ENCODE measurements at places on chromosomes 2 and 18. TPM values are rescaled to one million over a fixed set of nuclear protein-coding genes. Genes with fewer than 3 reads are reported as not detected.

The GATA6 gene
- total RNA-seq = 127 TPM

The CDC42EP3 gene
- 7.9 TPM for total RNA-seq

The WDCP gene
- total RNA-seq = 3.3 TPM

The CNTNAP5 gene
- not detected for total RNA-seq

DNA sequence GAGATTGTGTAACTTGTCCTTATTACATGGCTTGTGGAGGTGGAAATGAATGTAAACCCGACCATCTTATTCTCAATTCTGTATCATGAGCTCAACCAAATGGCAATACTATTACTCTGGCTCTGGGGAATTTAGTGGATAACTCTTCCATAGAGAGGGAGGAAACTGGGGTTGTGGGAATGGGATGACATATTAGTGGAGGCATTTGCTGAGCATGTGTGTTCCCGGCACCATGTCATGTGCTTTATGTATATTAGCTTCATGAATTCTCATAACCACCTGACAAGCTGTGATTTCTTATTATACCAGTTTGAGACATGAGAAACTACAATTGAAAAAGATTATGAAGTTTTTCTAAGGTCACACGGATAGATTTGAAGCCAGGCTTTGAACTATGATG lies 112.8 kb upstream of the TMEFF2 start:
- H3K27me3 ChIP-seq = no peaks in the 10 kb centered on the region

DNA sequence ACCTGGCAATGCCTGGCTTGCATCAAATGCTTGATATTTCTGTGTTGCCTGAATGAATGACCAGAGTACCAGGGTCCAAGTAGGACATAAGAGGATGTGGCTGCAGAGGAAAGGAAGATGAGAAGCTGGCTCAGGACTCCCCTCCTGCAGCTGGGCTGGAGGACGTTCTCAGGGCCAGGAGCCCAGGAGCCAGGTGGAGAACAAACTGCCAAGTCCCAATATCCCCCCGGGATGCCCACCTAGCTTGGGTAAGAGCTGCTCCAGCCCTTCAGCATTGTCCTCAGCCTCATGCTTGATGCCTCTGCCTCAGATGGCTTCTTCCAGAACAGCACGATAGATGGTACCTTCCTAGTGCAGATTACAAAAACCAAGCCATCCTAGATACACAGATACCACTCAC lies 8.6 kb upstream of the ATP6V1B1 start:
- H3K4me1 ChIP-seq = no peaks in the 10 kb centered on the region
- no peaks in the 10 kb centered on the region for H3K27me3 ChIP-seq
- DNase-seq = no peak

DNA sequence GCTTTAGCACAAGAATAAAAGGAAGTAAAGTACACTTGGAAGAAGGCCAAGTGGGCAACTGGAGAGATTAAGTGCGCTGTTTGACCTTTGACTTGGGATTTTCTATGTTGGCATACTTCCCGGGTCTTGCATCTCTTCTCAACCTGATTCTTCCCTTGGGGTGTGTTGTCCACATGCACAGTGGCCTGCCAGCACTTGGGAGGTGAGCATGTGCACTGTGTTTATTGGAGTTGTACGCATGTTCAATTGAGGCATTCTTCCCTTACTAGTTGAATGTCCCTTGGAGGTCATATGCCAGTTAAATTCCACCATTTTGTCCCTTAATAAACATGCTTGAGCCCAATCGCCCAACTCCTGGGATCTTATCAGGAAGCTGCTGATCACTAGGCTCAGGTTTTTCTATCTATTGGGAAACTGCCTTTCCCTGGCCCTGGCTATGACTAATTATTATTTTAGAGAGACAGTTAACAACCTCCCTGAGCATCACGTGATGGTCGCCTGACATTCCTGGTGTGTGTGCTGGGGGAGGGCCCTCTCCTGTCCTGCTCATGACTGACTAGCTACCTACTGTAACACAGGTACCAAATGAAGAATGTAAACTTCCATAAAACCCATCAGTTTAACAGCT lies 62.5 kb upstream of the RAPGEF4 start:
- H3K4me1 ChIP-seq = no peaks in the 10 kb centered on the region
- H3K4me3 ChIP-seq = peak overlapping the region; percentile 20
- H3K27me3 ChIP-seq = no peaks in the 10 kb centered on the region
- no peak overlapping the region for H3K27ac ChIP-seq

DNA sequence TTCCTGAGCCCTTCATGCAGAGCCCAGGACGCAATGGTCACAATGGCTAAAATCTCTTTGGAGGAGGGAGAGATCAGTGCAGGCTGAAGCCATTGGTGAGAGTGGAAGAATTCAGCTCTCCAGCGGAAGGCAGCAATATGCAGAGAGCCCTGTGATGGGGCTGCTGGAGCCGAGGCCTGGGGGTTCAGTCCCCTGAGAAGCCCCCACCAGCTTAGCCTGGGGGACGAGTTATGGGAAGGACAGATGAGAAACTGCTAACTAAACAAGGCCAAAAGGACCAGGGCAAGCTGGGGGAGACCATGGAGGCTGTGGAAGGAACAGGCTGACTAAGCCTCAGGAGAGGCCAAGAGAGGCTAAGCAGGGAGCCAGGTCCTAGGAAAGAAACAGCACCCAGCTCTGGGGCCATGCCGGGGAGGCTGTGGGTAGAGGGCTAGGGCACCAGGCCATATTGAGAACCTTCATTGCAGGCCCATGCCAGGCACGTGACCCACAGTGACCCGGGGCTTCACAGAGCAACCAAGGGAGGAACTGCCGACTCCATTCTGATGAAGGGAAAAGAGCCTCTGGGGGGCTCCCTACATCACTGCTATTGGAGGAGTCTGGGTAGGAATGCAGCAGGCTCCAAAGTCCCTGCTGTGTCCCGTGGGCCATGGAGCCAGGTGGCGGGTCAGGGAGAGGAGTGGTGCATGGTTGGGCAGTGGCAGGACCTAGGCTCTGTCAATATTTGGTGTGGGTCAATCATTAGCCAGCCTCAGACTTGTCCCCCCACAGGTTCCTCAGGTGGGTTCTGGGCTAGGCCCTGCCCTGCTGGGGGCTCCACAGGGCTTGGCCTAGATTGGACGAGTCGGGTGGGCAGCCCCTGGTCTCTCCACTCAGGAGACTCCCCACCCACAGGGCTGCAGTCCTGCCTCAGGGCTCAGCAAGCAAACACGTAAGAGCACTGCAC lies 19.8 kb downstream of the PROC start:
- H3K4me3 ChIP-seq = no peak overlapping the region
- no peak for DNase-seq
- H3K4me1 ChIP-seq = no peaks in the 10 kb centered on the region
- no peaks in the 10 kb centered on the region for H3K27me3 ChIP-seq
- H3K36me3 ChIP-seq = no peaks in the 10 kb centered on the region

GRCh38 chr2:37984176-37984575 lies 59.1 kb downstream of the RMDN2 start:
- no peaks in the 10 kb centered on the region for H3K4me1 ChIP-seq
- no peaks in the 10 kb centered on the region for H3K36me3 ChIP-seq
- no peak for DNase-seq
- H3K4me3 ChIP-seq = no peak overlapping the region
- H3K27ac ChIP-seq = no peak overlapping the region

- no peak overlapping the region for H3K4me3 ChIP-seq
- H3K36me3 ChIP-seq = no peaks in the 10 kb centered on the region
- no peak overlapping the region for H3K27ac ChIP-seq
- no peak for DNase-seq
These were observed 143.7 kb upstream of the SYT4 start for GRCh38 chr18:43420950-43421349.

GRCh38 chr2:200728630-200729029 lies 83.1 kb upstream of the BZW1 start:
- no peak overlapping the region for H3K27ac ChIP-seq
- no peaks in the 10 kb centered on the region for H3K4me1 ChIP-seq
- H3K27me3 ChIP-seq = no peaks in the 10 kb centered on the region
- DNase-seq = no peak
- H3K4me3 ChIP-seq = no peak overlapping the region

- H3K4me1 ChIP-seq = no peaks in the 10 kb centered on the region
- no peak overlapping the region for H3K27ac ChIP-seq
- DNase-seq = no peak
- H3K4me3 ChIP-seq = no peak overlapping the region
These were observed 194.3 kb downstream of the GALNT1 start for GRCh38 chr18:35775887-35776286.

- DNase-seq = no peak
- H3K36me3 ChIP-seq = no peaks in the 10 kb centered on the region
- H3K27me3 ChIP-seq = no peaks in the 10 kb centered on the region
- no peak overlapping the region for H3K27ac ChIP-seq
These were observed 380.6 kb downstream of the FBXO15 start for GRCh38 chr18:73766910-73767515.

- H3K4me1 ChIP-seq = no peaks in the 10 kb centered on the region
- peak; percentile 49 for DNase-seq
- H3K4me3 ChIP-seq = peak overlapping the region; percentile 57
- H3K27me3 ChIP-seq = no peaks in the 10 kb centered on the region
- no peaks in the 10 kb centered on the region for H3K36me3 ChIP-seq
These were observed 812 bp downstream of the SOWAHC start for GRCh38 chr2:109614715-109615636.
